ENCODE measurements at places on chromosomes 3 and 15. TPM values are rescaled to one million over a fixed set of nuclear protein-coding genes. Genes with fewer than 3 reads are reported as not detected.

The MFAP1 gene
- total RNA-seq, result 55.3 TPM

The CD80 gene
- not detected for total RNA-seq

The CACNA2D3 gene
- not detected for total RNA-seq

The OR5H1 gene
- not detected for total RNA-seq

The XIRP1 gene
- total RNA-seq, result 1.9 TPM

The MYZAP gene
- 0.72 TPM for total RNA-seq

The KIF15 gene
- total RNA-seq, result 26.1 TPM

The LIPC gene
- total RNA-seq, result 1.1 TPM

The CLK3 gene
- total RNA-seq, result 57.3 TPM

The KBTBD13 gene
- not detected for total RNA-seq

The SLITRK3 gene
- not detected for total RNA-seq

The RAD51 gene
- total RNA-seq, result 32.3 TPM

The RTP3 gene
- not detected for total RNA-seq

The RAF1 gene
- total RNA-seq, result 62.1 TPM

The CHRFAM7A gene
- total RNA-seq, result not detected

The WDR82 gene
- total RNA-seq, result 24.1 TPM

The ACKR2 gene
- total RNA-seq, result not detected

The GOLGA6A gene
- total RNA-seq, result not detected

The STAB1 gene
- not detected for total RNA-seq

The TM4SF18 gene
- 2.4 TPM for total RNA-seq

The TMEM212 gene
- total RNA-seq, result not detected

The CCRL2 gene
- 0.97 TPM for total RNA-seq

The KCNMB3 gene
- total RNA-seq, result 0.13 TPM

The NAALADL2 gene
- total RNA-seq, result 9.1 TPM

The ACP3 gene
- not detected for total RNA-seq

The CAND2 gene
- total RNA-seq, result 1.5 TPM

The CPN2 gene
- not detected for total RNA-seq

The DUOX1 gene
- total RNA-seq, result not detected

The NANOGP8 gene
- not detected for total RNA-seq

The CIDEC gene
- total RNA-seq, result not detected

The SLC2A2 gene
- total RNA-seq, result not detected

The SLC12A1 gene
- total RNA-seq, result not detected

The HHLA2 gene
- not detected for total RNA-seq

The COLQ gene
- not detected for total RNA-seq

The FRG2C gene
- not detected for total RNA-seq

The GOLGA8J gene
- not detected for total RNA-seq

The STRC gene
- total RNA-seq, result not detected

The TAGLN3 gene
- not detected for total RNA-seq

The HRG gene
- not detected for total RNA-seq

All from SJSA1 (cell line).